ENCODE measurements at places on chromosomes 1 and 21.

DNA sequence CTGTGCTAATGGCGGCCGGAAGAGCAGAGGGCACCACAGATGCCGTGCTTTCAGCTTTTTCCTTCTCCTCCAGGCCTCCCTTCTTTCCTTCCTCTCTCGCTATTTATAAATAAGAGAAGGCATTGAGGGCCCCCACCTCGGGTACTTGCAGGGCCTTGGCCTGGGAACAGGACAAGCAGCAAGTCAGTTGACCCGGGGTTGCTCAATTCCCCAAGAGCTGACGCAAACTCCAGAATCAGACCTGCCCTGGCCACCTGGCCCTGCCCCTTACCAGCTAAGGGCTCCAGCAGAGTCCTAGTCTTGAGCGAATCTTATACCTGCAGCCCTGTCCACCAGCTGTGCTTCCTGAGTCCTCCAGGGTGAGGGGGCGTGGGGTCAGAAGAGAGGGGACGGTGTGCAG is 13.5 kb downstream of the TNFRSF1B start:
- no peak for DNase-seq

- DNase-seq = no peak
Measured at GRCh38 chr1:82646888-82647287, 846.2 kb downstream of the ADGRL2 start.

GRCh38 chr1:77026135-77026534 is 158.9 kb downstream of the ST6GALNAC5 start:
- no peak for DNase-seq

GRCh38 chr21:36539434-36540150 is 59.7 kb upstream of the CLDN14 start:
- no peak for DNase-seq

DNA sequence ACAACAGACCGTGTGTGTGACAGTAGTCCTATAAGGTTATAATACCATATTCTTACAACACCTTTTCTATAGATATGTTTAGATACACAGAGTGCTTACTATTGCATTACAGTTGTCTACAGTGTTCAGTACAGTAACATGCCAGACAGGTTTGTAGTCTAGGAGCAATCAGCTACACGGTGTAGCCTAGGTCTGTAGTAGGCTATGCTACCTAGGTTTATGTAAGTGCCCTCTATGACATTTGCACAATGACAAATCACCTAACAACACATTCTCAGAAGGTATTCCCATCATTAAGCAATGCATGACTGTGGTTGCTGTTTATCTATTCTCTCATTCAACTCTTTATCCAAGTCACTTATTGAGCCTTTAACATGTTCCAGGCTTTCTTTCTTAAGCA is 1.8 kb upstream of the WLS start:
- no peak for DNase-seq

DNA sequence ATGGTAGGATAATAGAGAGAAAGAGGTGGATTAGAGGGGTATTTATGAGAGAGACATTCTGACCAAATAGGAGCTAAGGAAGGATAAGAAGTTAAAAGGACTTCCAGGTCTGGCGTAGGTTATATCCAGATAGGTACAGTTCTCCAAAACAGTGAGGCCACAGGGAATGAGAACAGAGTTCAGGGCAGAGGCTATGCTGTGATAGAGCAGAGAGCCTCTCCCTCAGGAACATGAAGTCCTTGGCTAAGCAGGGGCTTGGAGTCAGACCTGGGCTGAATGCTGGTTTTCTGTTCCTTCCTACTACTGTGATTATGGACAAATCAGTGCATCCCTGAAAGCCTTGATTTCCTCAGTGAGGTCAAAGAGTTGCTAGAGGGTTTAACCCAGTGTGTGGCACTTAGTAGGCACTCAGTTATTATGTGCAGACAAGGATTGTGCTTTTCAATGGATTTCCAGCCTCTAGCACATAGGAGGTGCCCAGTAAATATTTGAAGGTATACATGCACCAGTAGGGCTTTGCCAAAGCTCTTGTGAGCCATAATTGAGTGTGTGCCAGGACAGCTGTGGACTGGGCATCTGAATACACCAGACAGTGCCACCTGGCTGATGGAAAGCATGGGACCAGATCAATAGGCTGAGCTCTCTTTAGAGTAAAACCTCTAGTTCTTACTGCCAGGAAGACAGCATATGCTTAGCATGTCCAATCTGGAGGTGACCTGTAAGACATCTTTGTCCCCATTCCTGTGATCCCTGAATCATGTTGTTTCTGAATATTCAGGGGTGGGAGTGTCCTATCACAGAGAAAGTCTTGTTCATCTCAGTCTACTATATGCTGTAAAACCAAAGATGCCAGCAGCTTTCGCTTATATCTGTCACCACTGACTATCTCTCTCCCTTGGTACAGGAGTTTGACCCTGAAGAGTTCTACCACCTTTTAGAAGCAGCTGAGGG is 111.1 kb downstream of the PIK3R3 start:
- no peak for DNase-seq

DNA sequence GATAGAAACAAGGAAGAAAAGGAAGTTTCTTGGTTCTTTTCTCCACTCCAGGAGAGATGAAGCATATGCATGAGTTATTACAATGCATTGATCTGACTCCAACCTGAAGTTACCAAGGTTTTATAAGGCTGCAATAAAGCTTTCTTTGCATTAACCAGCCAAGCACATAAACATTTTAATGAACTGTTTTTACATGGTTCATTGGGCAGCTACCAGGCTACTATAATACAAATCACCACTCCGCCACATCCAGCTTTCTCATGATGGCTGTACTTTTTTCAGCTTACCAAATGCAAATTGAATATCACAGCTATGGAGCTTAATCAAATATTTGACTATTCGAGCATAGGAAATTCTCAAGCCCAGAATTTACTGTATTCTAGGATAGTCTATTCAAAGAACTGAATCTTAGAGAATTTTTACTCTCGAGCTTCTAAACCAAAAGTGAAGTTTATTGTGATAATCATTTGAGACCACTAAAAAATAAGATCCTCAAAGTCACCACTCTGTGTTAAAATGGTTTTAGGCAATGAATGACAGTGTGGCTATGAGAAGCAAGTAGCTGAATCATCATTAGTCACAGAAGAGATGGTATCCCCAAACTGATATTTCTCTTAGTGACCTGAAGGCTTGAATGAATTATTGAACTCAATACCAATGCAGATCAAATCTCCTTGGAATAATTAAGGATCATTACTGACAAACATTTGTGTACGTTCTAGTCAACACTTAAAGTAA is 58.6 kb upstream of the ZNF281 start:
- no peak for DNase-seq

- no peak for DNase-seq
Measured at GRCh38 chr21:22476726-22477646, 1478.8 kb downstream of the NCAM2 start.

- DNase-seq = no peak
Measured at GRCh38 chr1:162327144-162327787, 49.4 kb downstream of the SPATA46 start.

DNA sequence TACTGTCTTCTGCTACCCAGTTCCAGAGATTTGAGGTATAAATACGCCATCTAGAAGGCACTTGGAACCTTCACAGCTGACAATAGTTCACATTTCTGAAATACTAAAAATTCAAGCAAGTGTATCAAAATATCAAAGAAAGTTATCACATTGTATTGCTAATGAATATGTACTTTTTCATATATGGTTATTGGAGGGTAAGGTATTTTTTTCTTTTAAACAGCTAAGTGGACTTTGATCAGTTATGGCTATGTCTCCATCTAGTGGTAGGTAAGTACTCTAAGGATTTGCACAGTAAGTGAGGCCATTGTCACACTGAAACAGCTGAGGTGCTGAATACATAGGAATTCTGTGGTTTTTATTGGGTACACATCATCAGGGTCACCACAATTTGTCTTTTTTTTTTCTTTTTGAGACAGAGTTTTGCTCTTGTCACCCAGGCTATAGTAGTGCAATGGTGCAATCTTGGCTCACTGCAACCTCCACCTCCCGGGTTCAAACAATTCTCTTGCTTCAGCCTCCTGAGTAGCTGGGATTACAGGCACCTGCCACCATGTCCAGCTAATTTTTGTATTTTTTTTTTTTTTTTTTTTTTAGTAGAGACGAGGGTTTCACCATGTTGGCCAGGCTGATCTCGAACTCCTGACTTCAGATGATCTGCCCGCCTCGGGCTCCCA is 49.1 kb upstream of the CR2 start:
- no peak for DNase-seq

DNA sequence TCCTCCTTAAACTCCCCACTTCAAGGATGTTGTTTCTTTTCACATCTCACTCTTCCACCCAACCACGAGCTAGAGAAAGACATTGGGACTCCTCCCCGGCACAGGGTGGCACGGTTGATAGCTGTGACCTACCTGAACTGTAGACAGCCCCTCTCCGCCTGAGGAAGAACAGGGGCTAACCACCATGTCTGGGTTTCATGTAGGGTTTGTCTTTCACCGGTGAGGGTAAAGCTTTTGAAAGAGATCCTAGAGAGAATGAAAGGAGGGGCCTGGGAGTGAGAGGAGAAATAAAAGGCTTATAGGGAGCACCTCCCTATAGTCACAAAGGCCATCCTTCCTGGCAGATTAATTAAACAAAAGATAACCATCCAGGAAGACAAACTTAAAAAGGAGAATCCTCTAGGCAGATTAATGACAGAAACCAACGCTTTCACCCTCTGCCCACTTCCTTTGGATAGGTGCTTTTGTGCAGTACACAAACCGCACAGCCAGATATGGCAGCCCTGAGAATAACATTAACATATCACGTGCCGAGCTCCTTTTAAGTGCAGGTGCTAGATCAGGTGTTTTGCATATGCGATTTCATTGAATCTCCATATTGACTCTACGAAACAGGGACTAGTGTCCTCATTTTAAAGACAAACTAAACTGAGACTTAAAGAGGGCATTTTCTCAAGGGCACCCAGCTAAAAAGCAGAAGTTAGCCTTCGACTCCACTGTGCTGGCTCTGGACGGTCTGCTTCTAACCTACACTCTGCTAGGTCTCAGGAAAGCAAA is 178.1 kb upstream of the RUNX1 start:
- DNase-seq = no peak

- DNase-seq = no peak
Measured at GRCh38 chr1:207155028-207155427, 51.0 kb downstream of the C4BPA start.

- no peak for DNase-seq
Measured at GRCh38 chr1:47030170-47030805, 6.8 kb downstream of the CYP4X1 start.

GRCh38 chr1:41353744-41354143 is 7.5 kb upstream of the FOXO6 start:
- peak; percentile 56 for DNase-seq

DNA sequence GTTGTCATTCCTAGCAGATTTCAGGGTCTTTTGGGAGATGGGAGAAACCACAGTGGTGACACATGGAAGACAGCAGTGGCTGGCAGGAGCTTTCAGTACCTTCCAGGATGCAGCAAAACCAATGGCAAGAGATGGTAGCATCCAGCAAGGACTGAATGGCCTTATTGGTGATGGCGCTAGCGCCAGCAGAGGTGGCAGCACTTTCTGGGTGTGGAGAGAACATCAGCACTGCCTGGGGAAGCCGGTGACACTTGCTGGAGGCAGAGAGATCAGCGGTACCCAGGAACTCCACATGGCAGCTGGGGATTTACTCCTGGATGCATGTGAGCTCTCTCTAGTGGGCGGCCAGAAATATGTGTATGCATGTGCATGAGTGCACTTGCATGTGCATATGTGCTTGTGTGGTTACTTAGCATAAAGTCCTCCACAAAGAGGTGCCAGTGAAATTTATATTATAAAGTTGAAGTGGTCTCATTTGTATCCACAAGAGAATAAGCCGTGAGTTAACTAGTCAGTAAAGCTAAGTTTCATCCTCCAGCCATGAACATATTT is 364.7 kb downstream of the LMX1A start:
- no peak for DNase-seq

- DNase-seq = no peak
Measured at GRCh38 chr1:29455781-29456180, 219.5 kb downstream of the PTPRU start.

- peak; percentile 43 for DNase-seq
Measured at GRCh38 chr1:205583461-205584130, 48.2 kb downstream of the ELK4 start.

DNA sequence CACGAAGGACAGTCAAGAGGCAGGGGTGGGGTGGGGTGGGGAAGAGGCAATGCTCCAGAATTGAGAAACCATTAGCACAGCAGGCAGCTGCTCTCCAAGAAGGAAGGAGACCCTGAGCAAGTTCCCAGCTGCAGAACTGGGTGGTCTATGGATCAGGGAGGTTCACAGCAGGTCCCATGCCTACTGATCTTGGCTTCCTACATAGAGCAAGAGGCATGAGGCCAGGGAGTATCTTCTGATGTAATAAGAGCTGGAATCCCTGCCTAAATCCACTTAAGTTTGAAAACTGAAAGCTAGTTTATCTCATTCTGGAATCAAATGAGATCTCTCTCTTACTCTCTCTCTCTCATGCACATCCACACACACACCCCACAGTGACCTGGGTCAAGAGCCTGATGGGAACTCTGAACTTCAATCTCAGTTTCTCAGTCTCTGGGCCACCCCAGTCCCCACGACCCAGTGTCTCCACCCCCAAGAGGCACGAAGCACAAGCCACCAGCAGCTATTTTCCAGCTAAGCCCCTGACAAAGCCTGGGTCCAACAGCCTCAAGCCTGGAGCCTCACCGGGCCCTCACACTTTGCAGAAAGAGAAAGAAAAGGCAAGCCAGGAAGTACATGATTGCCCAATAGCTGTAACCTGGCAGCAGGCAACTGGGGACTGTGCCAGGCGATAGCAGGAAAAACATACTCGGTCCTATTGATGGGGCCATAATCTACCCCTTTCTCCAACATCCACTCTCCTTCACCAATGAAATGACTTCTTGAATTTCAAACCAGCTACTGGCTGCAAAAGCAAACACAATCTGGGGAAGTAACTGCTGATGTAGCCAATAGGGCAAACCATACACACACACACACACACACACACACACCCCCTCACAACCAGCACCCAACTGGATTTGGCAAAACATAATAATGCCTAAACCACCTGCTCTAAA is 2.2 kb downstream of the NUAK2 start:
- DNase-seq = no peak
